ENCODE measurements at places on chromosomes 7 and 10.

DNA sequence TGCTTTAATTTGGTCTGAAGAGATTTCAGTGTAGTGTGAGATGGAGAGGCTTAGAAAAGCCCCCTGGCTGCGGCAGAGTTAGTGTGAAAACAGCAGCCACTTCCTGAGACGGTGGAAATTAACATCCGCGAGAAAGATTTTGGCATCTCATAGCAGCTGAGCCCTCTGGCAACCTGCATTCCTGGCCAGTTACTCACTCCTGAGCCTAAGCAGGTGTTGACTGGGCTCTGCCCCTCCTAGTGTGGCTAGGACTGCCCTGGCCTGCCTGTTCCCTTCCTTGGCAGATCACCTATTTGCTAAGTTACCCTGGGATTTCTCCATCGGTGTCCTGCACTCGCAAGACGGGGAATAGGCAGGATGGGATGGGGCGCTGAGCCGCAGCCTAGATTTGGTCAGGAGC is 57.6 kb upstream of the LMTK2 start:
- no peak overlapping the region for H3K4me3 ChIP-seq
- DNase-seq: no peak
- no peak overlapping the region for H3K27ac ChIP-seq
- H3K4me1 ChIP-seq: no peaks in the 10 kb centered on the region
- peaks cover 5% of the 10 kb centered on the region for H3K27me3 ChIP-seq

- H3K36me3 ChIP-seq: no peaks in the 10 kb centered on the region
- no peak overlapping the region for H3K27ac ChIP-seq
- H3K4me3 ChIP-seq: no peak overlapping the region
- DNase-seq: no peak
- no peaks in the 10 kb centered on the region for H3K4me1 ChIP-seq
Measured at GRCh38 chr10:124291001-124291701, 127.6 kb downstream of the OAT start.

- H3K4me1 ChIP-seq: no peaks in the 10 kb centered on the region
- H3K27ac ChIP-seq: no peak overlapping the region
- H3K36me3 ChIP-seq: no peaks in the 10 kb centered on the region
- no peak overlapping the region for H3K4me3 ChIP-seq
Measured at GRCh38 chr10:7428673-7429350, 18.0 kb upstream of the SFMBT2 start.

DNA sequence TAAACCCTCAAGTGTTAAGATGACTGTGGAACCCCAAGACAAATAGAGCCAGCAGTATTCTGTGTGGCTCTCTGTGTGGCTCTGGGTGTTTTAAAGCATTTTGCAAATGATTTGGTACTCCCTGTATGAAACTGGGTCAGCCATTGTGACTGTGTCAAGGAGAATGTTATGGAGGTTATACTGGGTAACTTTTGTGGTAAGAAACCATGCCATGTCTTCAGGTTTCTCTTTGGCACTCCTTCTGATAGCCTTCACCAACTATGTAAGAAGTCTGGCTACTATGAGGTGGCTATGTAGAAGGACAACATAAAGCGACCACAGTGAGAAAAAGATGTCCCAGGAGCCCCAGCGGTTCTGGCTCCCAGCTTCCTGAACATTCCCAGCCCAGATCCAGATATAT is 226.6 kb upstream of the RHOBTB1 start:
- H3K27ac ChIP-seq: no peak overlapping the region
- no peak for DNase-seq
- H3K4me1 ChIP-seq: no peaks in the 10 kb centered on the region
- no peaks in the 10 kb centered on the region for H3K36me3 ChIP-seq

DNA sequence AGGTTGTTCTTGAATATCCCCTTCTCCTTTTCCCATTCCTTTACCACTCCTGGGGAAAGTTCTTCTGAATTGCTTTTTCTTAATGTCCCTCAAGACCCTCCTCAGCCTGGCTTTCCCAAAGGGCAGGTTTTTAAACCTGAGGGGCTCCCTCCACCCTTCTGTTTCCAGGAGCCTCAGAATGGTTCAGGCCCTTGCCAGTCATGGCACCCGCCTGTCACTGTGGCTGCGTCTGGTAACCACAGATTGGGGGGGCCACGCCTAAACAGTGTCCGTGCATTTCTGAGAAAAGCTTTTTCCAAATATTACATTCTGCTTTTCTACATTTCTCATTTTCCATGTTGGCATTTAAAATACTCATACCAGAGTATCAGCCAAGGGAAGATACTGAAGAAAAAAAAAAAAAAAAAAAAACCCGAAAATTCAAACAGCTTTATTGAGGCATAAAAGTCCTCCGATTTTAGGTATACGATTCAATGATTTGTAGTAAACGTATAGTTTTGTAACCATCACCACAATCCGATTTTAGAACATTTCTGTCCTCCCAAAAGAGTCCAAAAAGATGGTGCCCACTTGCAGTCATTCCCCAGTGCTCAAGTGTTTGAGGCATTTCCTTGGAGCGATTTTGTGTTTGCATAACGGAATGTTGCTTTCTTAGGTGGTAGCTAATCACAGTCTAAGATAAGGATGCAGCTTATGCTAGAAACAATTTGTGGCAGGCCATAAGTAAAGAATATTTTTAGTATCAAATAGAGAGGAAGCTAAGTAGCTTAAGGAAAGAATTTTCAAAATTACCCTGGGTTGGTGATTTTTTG is 22.1 kb downstream of the HKDC1 start:
- no peaks in the 10 kb centered on the region for H3K36me3 ChIP-seq
- H3K27ac ChIP-seq: no peak overlapping the region
- no peak overlapping the region for H3K4me3 ChIP-seq
- H3K27me3 ChIP-seq: no peaks in the 10 kb centered on the region
- H3K4me1 ChIP-seq: peaks cover 17% of the 10 kb centered on the region
- DNase-seq: no peak

- H3K27ac ChIP-seq: peak overlapping the region; percentile 92
- DNase-seq: peak; percentile 92
- H3K36me3 ChIP-seq: no peaks in the 10 kb centered on the region
- no peaks in the 10 kb centered on the region for H3K27me3 ChIP-seq
Measured at GRCh38 chr10:37488792-37489657, 363.6 kb downstream of the ANKRD30A start.

DNA sequence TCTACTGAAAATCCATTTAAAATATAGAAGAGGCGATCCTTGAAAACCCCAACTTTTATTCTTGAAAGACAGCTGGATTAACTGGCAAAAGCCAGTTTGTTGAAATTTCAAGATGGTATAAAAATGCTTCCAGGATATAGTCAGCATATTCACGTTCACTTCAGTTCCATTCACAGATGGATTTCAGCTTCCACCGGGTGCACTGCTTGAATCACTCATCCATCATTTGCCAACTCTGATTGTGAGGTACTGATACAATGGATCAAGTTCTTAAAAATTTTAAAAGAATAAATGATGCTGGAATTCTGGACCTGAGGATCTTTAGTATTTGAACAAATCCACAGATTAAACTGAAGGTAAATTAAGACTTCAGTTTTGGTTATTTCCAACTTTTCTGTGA is 2.4 kb downstream of the PURB start:
- no peak for DNase-seq
- no peaks in the 10 kb centered on the region for H3K27me3 ChIP-seq
- no peak overlapping the region for H3K27ac ChIP-seq
- peaks cover 49% of the 10 kb centered on the region for H3K4me1 ChIP-seq
- peaks cover 74% of the 10 kb centered on the region for H3K36me3 ChIP-seq

GRCh38 chr10:17077890-17078289 is 51.7 kb downstream of the CUBN start:
- H3K27me3 ChIP-seq: no peaks in the 10 kb centered on the region
- no peaks in the 10 kb centered on the region for H3K36me3 ChIP-seq
- DNase-seq: no peak
- H3K27ac ChIP-seq: no peak overlapping the region
- H3K4me1 ChIP-seq: peaks cover 41% of the 10 kb centered on the region

- peak; percentile 40 for DNase-seq
- peak overlapping the region; percentile 10 for H3K4me3 ChIP-seq
- H3K27me3 ChIP-seq: no peaks in the 10 kb centered on the region
- no peaks in the 10 kb centered on the region for H3K36me3 ChIP-seq
- peaks cover 9% of the 10 kb centered on the region for H3K4me1 ChIP-seq
Measured at GRCh38 chr10:70458329-70459060, 17.0 kb upstream of the NODAL start.

DNA sequence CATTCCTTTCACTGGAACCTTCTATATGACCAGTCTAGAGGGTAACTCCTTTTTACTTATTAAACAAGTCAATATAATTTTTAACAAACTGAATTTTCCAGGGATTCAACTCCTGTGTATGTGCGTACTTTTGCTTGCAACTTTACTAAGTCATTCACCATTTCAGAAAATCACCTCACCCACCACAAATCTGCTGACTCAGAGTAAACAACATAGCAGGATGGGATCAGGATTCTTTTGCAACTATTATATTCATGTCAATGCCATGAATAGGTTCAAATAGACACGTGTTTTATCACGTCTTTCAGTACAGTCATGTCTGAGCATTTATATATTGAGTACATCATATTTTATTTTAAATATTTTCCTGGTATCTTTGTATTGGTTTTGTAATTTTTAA is 14.5 kb downstream of the CTTNBP2 start:
- H3K27ac ChIP-seq: no peak overlapping the region
- H3K36me3 ChIP-seq: no peaks in the 10 kb centered on the region
- no peak for DNase-seq
- H3K4me3 ChIP-seq: no peak overlapping the region
- 0 out of 2 replicates have a peak, but pooled peaks cover 10% of the 10 kb centered on the region for H3K27me3 ChIP-seq

- peaks cover 5% of the 10 kb centered on the region for H3K4me1 ChIP-seq
- H3K27ac ChIP-seq: no peak overlapping the region
Measured at GRCh38 chr10:101670635-101671034, 24.3 kb downstream of the FBXW4 start.

DNA sequence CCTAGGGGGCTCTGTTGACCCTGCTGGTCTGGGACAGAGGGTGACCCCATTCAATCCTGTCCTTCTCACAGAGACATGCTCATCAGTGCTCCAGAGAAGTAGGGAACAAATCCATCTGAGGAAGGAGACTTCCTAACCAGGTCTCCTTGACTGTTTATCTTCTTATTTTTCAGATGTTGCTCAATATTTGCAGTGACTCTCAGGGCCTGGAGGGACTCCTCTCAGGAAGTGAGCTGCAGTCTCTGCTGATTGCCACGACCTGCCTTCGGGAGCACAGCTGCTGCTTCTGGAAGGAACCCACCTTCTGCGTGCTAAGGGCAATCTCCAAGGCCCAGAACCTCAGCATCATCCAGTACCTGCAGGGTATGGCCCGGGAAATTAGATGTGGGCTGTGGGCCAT is 41.0 kb downstream of the WDFY4 start:
- no peak for DNase-seq
- no peaks in the 10 kb centered on the region for H3K4me1 ChIP-seq
- H3K27ac ChIP-seq: no peak overlapping the region
- no peak overlapping the region for H3K4me3 ChIP-seq
- H3K27me3 ChIP-seq: no peaks in the 10 kb centered on the region

- peaks cover 31% of the 10 kb centered on the region for H3K36me3 ChIP-seq
- no peak overlapping the region for H3K4me3 ChIP-seq
- H3K27me3 ChIP-seq: no peaks in the 10 kb centered on the region
- no peak overlapping the region for H3K27ac ChIP-seq
Measured at GRCh38 chr10:125097409-125098070, 62.8 kb downstream of the CTBP2 start.

DNA sequence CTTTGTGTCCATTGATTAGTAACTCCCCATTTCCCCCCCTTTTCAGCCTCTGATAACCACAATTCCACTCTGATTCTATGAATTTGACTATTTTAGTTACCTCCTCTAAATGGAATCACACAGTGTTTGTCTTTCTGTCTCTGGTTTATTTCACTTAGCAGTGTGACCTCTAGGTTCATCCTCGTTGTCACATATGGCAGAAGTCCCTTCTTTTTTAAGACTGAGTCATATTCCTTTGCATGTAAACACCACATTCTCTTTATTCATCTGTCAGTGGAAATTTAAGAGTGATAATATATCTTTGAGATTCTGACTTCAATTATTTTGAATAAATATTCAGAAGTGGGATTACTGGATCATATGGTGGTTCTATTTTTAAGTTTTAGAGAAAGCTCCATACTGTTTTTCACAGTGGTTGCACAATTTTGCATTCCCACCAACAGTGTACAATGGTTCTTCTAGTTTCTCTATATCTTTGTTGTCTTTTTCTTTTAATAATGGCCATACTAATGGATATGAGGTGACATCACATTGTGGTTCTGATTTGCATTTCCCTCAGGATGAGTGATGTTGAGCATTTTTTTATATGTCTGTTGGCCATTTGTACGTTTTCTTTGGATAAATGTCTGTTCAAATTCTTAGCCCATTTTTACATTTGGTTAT is 126.1 kb upstream of the GRB10 start:
- H3K4me3 ChIP-seq: no peak overlapping the region
- H3K27me3 ChIP-seq: no peaks in the 10 kb centered on the region
- H3K4me1 ChIP-seq: no peaks in the 10 kb centered on the region
- no peak for DNase-seq
- H3K27ac ChIP-seq: no peak overlapping the region

DNA sequence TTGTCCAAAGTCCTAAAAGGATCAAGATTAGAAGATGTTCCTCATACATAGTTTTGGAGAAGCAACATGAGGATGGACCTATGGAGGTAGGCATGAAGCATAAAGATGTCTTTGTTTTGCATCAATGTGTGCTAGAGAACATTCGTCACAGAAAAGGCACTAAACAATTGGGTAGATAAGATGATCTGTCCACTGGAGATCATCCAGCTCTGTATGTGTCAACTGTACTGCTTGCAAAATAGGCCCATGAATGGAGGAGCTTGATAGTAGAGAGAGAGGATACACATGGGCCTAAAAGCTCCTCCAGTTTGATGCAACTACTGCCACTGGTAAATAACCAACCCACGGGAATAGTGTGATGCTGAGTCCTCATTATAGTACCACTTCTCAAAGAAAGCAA is 286.4 kb upstream of the HGF start:
- H3K4me1 ChIP-seq: peaks cover 7% of the 10 kb centered on the region
- DNase-seq: no peak
- no peaks in the 10 kb centered on the region for H3K27me3 ChIP-seq
- H3K36me3 ChIP-seq: peaks cover 9% of the 10 kb centered on the region

GRCh38 chr10:98370831-98371820 is 43.9 kb downstream of the PYROXD2 start:
- no peaks in the 10 kb centered on the region for H3K4me1 ChIP-seq
- no peaks in the 10 kb centered on the region for H3K36me3 ChIP-seq
- H3K4me3 ChIP-seq: no peak overlapping the region
- H3K27ac ChIP-seq: no peak overlapping the region
- H3K27me3 ChIP-seq: no peaks in the 10 kb centered on the region
- no peak for DNase-seq

Data from SJSA1 (cell line).